Esophagus muscularis mucosa (tissue), 4 donors: ENCODE measurements at places on chromosomes 2 and 18. TPM values are rescaled to one million over a fixed set of nuclear protein-coding genes. Genes with fewer than 3 reads are reported as not detected.

The CCDC68 gene
- 2.6 TPM for total RNA-seq

DNA sequence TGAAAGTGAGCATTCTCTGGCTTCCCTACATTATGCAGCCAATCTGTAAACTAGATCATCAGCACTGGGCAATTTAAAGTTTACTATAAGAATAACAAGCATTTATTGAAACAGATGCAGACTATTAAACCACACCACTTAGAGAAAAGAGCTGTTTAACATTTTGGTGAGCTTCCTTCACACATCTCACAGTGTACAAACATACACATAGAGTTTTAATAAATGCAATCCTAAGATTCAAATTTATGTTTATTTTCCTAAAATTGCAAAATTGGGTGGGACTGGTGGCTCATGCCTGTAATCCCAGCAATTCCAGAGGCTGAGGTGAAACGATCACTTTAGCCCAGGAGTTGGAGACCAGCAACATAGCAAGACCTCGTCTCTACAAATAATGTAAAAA is 199.3 kb downstream of the SH3BP4 start:
- no peak for DNase-seq

- no peak for DNase-seq
These were observed 298.7 kb downstream of the CDCA7 start for GRCh38 chr2:173653432-173653805.

The MAP3K19 gene
- not detected for total RNA-seq

DNA sequence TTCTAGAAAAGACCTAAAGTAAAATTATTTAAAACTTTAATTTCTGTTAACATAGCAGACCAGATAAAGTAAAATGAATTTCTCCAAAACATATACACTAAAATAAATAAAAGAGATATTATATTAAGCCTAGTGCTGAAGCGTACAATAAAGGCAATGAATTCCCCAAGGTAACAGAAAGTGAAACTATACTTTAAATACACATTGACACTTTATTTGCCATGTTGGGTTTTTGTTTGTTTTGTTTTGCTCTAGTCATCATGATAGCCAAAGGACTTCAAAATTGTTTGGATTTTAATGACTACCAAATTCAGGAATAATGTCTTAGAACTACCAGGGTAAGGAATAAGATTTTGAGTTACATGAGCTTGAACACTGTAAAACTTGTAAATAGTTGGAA is 413.3 kb downstream of the LRRTM4 start:
- DNase-seq: no peak

DNA sequence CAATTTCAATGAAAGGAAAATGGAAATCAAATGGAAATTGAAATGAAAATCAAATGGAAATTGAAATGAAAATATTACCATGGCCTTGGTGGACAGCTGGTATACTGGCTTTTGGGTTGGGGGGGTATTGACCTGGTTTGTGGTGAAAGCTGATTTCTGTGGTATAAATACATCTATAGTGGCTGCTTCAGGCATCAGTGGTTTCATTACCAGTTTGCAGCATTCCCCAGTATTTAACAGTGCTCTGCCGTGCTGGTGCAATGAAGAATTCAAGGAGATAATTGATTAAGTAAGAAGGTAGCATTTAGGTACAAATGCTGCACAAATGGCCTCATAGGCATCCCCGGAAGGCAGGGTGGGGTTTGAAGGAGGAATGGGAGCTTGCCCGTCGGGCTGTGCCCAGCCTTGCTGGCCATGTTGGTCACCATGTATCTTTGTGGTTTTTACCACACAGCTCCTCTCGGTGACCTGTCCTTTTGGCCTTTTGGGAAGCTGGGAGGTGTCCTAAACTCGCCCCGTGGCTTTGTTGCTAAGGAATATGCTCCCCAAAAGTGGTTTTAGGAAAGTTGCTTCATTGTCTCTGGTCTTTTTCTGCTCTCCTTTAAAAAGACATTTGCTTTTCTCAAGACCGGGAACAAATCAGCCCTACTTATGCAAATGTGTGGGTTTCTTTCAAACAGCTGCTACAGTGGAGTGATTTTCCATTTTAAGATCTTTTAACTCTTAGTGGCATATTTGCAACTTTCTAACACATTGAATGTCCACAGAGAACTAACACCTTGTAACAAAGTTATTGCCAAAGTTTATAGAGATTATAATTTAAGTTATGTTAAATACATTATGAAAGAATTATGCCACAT is 28.6 kb downstream of the SNTG2 start:
- peak; percentile 84 for DNase-seq

GRCh38 chr2:158610059-158610458 is 153.3 kb downstream of the PKP4 start:
- DNase-seq: no peak

The MEP1B gene
- total RNA-seq: not detected

The SPATA3 gene
- total RNA-seq: not detected

DNA sequence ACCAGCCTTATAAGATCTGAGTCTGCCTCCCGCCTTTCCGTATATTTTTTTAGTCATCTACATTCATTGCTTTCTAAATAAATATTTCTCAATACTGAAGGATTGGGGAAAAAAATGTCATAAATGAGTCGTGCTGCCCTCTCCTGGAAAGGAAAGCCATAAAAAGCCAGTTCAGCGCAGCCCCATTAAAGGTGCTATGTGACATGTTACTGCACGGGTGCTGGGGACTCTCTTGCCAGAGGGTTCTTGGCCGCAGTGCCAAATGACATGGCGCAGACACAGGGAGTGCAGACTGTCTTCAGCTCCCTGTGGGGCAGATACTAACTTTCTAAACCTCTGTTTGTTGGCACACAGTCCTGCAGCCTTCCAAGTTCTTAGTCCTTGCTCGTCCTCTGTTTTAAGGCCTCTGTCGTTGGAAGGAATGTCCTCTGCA is 53.7 kb upstream of the MAP3K20 start:
- DNase-seq: no peak

DNA sequence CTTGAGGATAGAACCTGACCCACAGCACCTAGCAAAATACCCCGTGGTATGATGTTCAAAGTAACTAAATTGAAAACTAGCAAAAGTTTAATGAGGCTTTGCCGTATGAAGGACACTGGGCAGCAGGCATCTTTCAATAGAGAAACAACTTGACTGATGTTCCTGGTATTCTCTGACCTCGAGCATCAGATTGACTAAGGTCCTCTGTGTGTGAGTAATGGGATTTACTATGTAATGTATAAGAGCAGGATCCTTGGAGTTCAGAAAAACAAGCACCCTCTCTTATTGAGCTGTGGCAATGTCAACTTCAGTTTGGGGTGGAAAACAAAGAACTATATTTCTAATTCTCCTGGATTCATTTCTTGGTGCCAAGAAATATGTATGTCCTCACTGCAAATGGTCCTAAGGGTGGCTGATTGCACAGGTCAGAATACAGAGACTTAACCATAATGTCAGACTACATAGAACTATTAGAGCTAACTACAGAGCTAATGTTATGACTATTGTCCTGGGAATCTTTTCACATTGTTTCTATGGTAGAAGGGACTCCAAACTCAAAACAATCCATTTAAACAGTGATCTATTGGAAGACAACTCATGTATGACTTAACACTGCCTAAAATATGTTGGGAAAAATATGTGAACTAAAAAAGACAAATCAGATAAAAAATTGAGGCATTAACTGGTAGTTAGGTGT is 4.4 kb downstream of the TNFAIP6 start:
- peak; percentile 24 for DNase-seq

GRCh38 chr2:71156573-71156972 is 26.1 kb downstream of the MPHOSPH10 start:
- DNase-seq: no peak

The KCTD1 gene
- total RNA-seq: 7.1 TPM

- DNase-seq: no peak
These were observed 66.3 kb upstream of the GLI2 start for GRCh38 chr2:120669121-120669952.

DNA sequence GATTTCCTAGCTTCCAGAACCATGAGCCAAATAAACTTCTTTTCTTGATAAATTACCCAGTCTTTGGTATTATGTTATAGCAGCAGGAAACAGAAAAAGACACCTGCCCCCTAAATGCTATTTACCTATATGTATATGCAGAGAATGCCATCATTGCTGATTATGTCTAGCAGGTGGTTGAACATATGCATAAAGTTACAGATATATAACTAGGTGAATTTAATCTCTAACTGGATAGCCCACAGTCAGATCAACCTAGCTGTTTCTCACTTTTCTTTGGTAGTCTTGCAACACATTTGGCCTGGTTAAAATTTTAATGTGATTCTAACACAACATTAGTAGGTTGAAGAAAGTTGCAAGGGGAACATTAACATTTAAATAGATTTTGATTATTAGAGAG is 7.1 kb upstream of the CERS6 start:
- no peak for DNase-seq

GRCh38 chr18:32271672-32272208 is 81.9 kb downstream of the MEP1B start:
- no peak for DNase-seq

- DNase-seq: no peak
These were observed 56.3 kb downstream of the TLK1 start for GRCh38 chr2:171104379-171104778.

DNA sequence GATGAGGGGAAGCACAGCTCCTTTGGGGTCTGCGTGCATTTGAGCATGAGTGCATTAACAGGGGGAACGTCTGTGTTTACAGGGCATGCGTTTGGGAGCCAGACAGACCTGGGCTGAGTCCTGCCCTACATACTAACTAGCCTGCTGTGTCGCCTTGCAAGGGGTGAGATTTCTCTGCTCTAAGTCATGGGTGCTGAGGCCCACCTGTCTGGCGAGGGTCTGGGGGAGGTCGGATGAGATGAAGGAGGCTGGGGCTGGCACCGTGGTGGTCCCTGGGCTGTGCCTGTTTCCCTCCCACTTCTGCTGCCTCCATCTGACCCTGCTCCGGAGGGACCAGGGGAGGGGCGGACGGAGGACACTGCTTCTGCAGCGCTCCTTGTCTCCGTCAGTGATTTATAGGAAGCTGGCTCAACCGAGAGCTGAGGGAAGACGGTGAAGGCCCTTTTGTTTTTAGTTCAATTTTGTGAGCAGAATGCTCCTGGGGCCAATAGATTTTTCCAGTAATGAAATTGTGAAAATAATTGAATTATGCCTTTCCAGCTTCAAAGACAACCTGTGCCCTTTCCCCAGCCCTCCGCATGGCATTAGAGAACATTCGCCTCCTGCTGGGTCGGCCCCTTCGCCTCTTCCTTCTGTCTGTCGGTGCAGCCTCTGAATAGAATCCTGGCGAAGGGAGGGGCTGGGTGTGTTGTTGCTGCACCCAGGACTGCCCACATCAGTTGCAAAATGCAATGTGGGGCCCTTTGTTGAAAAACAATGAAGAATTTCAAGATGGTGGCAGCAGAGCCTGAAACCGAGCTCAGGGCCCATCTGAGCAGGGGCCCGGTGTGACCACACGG is 49.7 kb downstream of the RRM2 start:
- DNase-seq: no peak

GRCh38 chr2:55887351-55887750 is 36.2 kb downstream of the EFEMP1 start:
- DNase-seq: no peak

DNA sequence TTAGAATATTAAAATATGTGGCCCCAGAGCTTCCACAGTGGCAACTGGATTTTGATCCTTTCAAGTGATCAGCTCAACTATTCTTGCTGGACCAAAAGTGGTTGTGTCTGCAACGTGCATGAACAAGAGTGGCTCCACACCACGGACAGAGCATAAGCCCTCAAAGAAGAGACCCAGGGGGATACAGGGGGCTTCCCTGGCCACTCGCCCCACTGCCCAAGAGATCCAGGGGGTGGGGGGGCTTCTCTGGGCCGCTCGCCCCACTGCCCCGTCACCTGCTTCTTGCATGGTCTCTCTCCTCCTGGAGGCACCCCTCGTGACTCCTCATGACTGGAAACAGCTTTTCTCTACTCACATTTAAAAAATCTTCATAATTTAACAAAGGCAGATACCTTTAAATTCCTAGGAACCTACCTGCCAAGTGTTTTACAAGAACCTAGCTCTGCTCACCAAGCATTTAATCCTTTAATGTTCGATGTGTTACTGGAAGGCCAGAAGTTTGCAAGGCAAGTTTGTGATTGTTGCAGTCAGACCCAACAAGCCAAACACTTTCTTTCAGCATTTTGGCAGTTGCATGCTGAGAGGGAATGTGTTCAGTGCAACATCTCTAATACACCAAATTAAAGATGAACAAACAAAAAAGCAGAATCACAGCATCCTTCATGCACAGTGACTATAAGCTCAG is 174.3 kb downstream of the BCL2 start:
- DNase-seq: no peak

The TXNDC9 gene
- 30.3 TPM for total RNA-seq

The DSC3 gene
- total RNA-seq: not detected

DNA sequence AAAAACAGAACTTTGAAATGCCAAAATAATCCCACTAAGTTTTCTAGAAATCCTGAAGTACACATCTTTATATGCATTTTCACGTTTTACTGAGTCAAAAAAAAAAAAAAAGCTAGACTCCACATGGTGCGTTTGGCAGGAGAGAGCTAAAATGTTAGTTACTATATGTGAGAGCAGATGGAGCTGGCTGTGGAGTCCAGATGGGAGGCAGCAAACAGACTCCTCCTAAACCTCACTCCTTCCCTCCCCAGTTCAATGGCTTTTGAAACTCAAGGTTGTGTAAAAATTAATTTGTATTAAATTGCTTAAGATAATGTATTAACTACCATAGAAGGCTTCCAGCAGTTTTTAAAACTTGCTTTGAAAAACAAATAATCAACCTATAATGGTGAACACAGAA is 248.8 kb downstream of the AGPS start:
- no peak for DNase-seq

GRCh38 chr2:216117561-216118340 is 8.6 kb downstream of the XRCC5 start:
- no peak for DNase-seq

GRCh38 chr2:75580156-75580555 is 19.4 kb upstream of the EVA1A start:
- no peak for DNase-seq

- DNase-seq: no peak
These were observed 68.3 kb upstream of the IL1R1 start for GRCh38 chr2:102074152-102074783.

The IL1B gene
- not detected for total RNA-seq

- no peak for DNase-seq
These were observed 2.8 kb upstream of the ZNF236 start for GRCh38 chr18:76819411-76820136.

GRCh38 chr2:112821682-112822081 is 14.9 kb downstream of the IL1B start:
- DNase-seq: no peak

The PROM2 gene
- 3.2 TPM for total RNA-seq

DNA sequence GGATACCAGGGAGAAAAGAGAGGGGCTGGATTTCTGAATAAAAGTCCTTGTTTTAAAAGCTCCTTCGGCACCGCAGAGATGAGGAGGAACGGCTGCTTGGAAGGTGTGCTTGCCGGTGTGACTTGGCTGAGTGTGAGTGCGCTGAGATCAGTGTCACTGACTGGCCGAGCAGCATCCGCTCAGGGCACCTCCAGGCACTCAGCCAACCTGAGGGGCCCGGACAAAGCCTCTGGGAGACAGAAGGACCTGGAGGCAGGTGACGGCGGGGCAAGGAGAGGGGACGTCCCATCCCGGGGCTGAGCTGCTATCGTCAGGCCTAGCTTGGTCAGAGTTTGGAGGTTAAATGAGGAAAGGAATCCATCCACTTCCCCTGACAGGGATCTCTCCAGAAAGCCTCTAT is 16.8 kb upstream of the ALLC start:
- no peak for DNase-seq

- no peak for DNase-seq
These were observed 1.9 kb downstream of the YES1 start for GRCh38 chr18:809985-810642.

The TMEM247 gene
- not detected for total RNA-seq

- DNase-seq: no peak
These were observed 8.4 kb upstream of the CIDEA start for GRCh38 chr18:12245793-12246135.

The CFAP65 gene
- not detected for total RNA-seq
